NCI-H2029 treated with DMSO at 0.1 percent for 48 hours (cell line): ENCODE measurements at places on chromosomes 16 and 17.

DNA sequence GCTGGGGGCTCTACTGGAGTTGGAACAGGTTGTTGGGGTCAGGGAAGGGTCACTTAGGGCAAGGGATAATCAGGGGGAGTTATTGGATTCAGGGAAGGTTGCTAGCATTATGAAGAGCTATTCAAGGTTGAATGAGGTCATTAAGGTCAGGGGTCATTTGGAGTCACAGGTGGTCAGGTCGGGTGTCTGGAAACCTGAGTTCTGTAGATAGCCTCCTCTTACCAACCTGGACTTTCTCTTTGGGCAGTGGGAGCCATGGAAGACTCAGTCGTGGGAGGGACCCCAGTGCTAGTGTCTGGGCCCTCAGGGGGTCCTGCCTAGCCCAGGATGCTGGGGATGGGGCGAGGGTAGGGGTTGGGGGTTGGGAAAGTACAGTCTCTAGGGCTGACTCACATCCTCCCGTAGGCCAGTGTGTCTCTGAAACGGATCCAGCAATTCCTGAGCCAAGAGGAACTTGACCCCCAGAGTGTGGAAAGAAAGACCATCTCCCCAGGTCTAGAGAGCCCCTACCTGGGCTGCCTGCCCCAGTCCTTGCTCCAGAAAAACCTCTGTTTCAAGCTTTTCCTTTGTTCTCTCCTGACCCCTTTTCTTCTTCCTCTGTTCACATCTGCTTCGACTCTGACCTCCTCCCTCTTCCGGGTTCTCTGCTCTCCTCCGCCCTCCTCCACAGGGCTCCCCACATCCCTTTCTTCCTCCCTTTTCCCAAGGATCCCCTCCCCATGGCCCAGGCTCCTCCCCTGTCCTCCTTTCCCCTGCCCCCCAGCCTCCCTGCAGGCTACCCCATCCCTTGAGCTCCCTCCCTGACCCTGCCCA, 33.5 kb downstream of the ABCC3 start:
- no peak for DNase-seq

DNA sequence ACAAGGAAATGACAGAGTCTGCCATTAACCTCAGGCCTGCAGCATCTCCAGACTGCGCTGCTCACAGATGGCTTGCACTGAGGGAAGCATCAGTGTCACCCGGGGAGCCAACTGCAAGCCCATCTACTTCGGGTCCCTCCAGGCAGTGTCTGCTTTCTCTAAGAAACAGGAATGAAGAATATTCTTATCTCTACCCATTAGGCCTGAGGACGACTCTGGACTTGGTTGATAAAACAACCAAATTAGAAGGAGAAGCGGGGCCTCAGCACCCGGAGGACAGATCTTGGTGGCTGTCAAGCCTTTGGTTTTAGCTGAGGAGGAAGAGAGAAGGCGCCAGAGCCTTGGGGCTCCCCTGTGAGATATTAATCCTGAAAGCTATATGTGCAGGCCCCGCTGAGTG, 19.5 kb upstream of the MGAT5B start:
- no peak for DNase-seq

- DNase-seq = no peak
Observed at GRCh38 chr16:27112093-27112811, 45.5 kb downstream of the C16orf82 start.

DNA sequence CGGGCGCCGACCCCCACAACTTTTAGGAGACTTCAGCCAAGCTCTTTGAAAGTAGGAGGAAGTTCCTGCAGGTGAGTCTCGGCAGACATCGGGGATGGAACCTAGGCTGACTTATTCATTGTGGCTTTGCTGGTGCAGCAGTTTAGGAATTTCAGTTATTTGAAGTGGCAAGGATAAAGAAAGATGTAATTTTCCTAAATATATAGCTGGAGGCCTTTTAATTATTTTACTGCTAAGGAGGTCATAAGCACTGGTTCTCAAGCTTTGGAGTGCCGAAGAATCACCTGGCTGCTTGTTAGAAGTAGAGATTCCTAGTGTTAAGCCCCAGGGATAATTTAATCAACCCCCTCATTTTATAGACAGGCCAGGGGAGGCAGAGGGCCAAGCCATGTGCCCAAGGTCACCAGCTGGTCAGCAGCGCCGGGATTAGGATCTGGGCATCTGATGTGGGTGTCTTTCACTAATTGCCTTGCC, 28.9 kb upstream of the BCAR1 start:
- DNase-seq = no peak

- DNase-seq = no peak
Observed at GRCh38 chr17:44492706-44493272, 10.4 kb downstream of the GPATCH8 start.

DNA sequence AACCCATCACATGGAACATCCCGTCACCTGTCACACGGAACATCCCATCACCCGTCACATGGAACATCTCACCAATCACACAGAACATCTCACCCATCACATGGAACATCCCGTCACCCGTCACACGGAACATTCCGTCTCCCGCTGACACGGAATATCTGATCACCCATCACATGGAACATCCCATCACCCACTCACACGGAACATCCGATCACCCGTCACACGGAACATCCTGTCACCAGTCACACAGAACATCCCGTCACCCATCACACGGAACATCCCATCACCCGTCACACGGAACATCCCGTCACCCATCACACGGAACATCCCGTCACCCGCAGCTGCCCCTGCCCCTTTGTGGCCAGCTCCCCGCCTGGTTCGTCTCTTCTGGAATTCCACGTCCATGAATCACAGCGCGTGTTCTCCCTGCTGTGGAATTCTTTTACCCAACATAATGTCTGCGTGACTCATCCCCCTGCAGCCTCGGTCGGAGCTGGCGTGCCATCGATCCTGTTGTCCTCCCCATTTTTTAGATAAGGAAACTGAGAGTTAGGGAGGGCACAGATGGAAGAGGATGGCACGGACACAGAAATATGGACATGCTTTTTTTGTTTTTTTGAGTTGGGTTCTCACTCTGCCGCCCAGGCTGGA, 5.6 kb downstream of the CPNE7 start:
- DNase-seq = no peak
